ENCODE measurements at places on chromosomes 2 and 18.
A peak's percentile ranks its signal among the peaks of the same experiment; 100 is the strongest.

GRCh38 chr18:79413901-79414300 is 18.2 kb downstream of the NFATC1 start:
- DNase-seq: no peak

GRCh38 chr2:177882501-177882900 is 190.1 kb downstream of the PDE11A start:
- no peak for DNase-seq

DNA sequence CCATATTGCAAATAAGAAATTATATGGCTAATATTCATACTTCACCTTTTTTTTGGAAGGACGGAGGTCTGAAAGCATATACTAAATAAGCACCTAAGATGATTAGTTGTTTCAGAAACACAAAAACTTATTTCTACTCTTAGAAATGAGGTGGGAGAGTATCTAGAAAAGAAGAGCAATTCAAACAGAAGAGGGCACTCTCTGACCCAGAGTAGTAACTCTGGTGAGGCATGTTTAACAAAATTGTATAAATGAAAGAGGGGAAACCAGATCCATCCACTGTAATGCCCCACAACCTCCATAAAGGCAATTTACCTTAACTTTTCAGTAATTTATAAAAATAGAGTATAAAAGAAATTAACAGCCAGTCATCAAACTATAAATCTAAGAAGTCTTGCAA is 669.6 kb upstream of the VRK2 start:
- peak; percentile 1 for DNase-seq

GRCh38 chr18:5515011-5515784 is 28.6 kb downstream of the EPB41L3 start:
- DNase-seq: no peak

DNA sequence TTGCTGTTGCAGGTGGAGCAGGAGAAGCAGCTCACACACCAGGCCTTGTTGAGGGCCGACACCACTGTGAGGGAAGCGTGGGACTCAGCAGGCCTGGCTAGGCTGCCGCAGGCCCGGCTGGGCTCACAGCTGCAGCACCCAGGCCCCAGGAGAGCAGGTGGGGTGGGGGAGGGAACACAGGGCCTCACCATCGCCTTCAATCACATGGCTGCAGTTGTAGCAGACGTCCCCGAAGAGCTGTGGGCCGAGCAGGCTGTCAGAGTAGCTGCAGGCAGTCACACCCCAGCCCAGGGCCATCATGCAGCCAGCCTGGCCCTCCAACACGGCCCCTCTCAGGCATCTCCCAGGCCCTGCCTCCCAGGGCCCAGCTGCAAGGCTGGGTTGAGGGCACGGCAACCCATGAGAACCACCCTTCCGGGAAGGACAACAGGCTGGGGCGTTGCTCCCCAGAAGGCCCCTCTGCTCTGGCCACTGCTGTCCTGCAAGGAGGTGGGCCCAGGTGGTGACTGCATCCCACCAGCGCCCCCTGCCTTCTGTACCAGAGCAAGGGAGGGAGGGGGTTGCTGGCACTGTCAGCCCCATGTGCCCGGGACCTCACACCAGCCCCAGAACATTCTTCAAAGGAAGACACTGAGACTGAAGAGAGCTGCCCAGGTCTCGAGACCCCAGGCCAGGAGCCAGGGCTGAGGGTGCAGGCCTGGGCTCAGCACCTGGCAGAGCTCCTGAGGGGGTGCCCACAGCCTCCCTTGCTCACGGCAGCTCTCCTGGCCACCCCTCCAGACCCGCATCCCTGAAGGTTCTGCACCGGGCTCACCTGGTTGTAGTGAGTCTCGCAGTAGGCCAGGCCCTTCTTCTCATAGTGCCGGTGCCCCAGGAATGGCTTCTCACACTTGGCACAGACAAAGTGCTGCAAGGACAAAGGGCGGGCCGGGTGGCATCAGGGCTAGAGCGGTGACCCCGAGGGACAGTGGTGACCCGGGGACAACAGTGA is 5.6 kb upstream of the GPR17 start:
- no peak for DNase-seq

DNA sequence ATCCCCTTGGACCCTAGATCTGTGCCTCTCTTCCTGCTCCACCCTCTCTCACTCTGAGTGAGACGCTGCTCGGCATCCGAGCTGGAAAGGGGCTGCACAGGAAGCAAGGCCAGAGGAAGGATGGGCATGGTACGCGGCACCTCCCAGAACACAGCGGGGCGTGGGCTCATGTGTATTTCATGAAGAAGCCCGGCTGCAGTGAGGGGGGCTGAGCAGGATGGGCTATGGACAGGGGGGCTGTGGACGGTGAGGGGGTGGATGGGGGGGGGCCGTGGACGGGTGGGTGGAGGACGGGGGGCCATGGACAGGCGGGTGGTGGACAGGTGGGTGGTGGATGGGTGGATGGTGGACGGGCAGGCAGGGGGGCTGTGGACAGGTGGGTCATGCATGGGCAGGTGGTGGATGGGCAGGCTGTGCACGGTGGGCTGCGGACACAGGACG is 28.5 kb downstream of the SLC66A2 start:
- no peak for DNase-seq

DNA sequence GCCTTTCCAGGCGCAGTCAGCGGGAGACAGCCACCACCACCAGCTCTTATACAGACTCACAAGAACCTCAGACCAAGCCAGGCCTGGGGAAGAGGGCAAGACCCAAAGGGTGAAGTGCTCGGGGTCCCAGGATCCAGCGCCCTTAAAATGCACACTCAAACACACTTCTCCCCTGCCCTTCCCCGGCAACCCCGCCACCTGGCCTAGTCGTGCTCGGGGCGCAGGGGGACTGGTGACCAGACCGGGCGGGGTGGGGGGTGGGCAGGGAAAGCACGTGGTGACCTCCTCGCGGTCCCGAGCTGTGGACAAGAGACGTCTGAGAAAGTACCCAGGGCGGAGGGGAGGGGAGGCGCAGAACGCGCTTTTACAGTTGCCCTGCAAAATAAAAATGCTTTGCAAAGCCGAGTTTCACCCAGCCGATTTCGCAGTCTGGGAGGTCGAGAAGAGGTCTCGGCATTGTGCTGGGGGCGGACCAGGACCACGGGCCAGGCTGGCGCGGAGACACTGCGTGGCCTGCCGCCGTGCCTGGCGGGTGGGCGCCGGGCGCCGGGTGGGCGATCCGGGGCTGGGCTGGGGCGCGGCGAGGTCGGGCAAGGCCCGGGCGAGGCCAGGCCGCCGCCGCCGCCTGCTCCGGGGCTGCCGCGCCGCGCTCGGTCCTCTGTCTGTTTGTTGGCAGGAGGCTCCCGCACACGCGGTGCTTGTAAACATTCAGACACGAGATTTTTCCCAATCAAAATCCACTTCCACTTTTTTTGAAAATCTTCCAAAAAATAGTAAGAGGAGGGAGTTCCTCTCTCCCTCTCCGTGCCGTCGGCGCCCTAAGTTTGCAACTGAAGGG is 2.0 kb downstream of the BCL11A start:
- DNase-seq: peak; percentile 58
